Lung (tissue), 17 donors: ENCODE measurements at places on chromosomes 2 and 18. TPM values are rescaled to one million over a fixed set of nuclear protein-coding genes. Genes with fewer than 3 reads are reported as not detected.

Gene DHX57
- 6.2 TPM for polyA plus RNA-seq

Gene NAT8
- polyA plus RNA-seq = not detected

Gene CFAP221
- polyA plus RNA-seq = 16.2 TPM

Gene MBP
- 15.6 TPM for polyA plus RNA-seq

Gene EIF5B
- polyA plus RNA-seq = 28.3 TPM

Gene DYSF
- 56.2 TPM for polyA plus RNA-seq

Gene CCDC93
- 9.6 TPM for polyA plus RNA-seq

Gene CDH7
- 0.07 TPM for polyA plus RNA-seq

Gene KATNAL2
- polyA plus RNA-seq = 1.5 TPM

DNA sequence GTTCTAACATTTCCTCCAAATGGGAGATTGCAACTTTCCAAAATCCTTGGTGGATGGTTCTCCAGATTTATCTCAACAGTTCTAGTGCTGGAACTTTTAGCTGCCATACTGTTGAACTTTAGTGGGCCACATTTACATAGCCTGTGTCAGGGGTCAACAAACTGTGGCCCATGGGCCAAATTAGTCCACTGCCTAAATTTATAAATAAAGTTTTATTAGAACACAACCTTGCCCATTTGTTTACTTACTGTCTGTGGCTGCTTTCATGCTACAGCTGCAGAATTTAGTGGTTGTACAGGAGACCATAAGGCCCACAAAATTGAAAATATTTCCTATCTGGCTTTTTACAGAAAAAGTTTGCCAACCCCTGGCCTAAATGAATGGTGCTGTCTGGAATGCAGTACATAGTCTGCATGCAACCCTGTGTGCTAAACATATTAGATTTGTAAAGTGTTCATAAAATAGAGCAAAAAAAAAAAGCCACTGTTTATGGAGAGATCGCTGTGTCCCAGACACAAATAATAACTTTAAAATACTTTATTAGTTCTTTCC, 30.3 kb downstream of the MGAT5 start:
- no peaks in the 10 kb centered on the region for H3K36me3 ChIP-seq
- H3K27ac ChIP-seq = no peak overlapping the region
- DNase-seq = no peak
- H3K4me1 ChIP-seq = no peaks in the 10 kb centered on the region

- H3K36me3 ChIP-seq = no peaks in the 10 kb centered on the region
- no peak for DNase-seq
- no peaks in the 10 kb centered on the region for H3K4me1 ChIP-seq
- H3K27me3 ChIP-seq = peaks cover 14% of the 10 kb centered on the region
- H3K27ac ChIP-seq = no peak overlapping the region
- H3K4me3 ChIP-seq = no peak overlapping the region
Measured at GRCh38 chr2:172462849-172463381, 35.5 kb downstream of the ITGA6 start.

GRCh38 chr2:160918906-160919503, 241.2 kb upstream of the TANK start:
- no peak overlapping the region for H3K27ac ChIP-seq
- H3K27me3 ChIP-seq = no peaks in the 10 kb centered on the region
- H3K4me3 ChIP-seq = no peak overlapping the region
- DNase-seq = no peak
- H3K36me3 ChIP-seq = no peaks in the 10 kb centered on the region
- peaks cover 43% of the 10 kb centered on the region for H3K4me1 ChIP-seq

DNA sequence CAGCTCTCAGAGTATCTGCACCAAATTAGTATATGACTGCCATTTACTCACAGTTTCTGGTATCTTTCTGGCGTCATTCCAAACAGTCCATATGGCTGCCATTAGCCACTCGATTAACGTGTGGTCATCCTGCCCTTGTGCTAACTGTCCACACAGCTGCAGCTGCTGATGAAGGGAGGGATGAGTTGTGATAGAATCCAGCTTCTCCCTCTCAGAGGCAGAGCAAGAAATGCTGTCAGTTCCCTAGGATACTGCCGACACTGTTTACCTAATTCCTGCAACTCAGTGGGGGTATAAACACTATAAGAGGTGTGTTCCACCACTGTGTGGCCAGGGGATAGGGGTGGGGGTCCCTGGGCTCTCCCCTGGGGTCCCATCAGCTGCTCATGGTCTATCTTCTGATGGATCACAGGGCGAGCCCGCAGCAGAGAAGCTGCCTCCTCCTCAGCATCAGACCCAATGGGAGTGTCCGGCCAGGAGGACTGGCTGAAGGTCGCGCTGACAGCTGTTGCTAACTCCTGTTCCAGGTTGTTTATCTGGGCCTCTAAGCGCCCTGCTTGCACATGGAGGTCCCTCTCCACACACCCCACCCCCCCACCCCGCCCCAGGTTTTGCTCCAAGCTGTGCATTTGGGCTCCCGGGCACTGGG, 17.3 kb upstream of the KLHL23 start:
- H3K4me1 ChIP-seq = peaks cover 4% of the 10 kb centered on the region
- no peaks in the 10 kb centered on the region for H3K36me3 ChIP-seq
- no peak overlapping the region for H3K27ac ChIP-seq
- H3K27me3 ChIP-seq = no peaks in the 10 kb centered on the region
- H3K4me3 ChIP-seq = no peak overlapping the region
- peak; percentile 64 for DNase-seq

- H3K36me3 ChIP-seq = no peaks in the 10 kb centered on the region
- H3K27me3 ChIP-seq = no peaks in the 10 kb centered on the region
- H3K4me3 ChIP-seq = no peak overlapping the region
Measured at GRCh38 chr2:67646714-67647333, 249.7 kb downstream of the ETAA1 start.

GRCh38 chr2:36262581-36262980, 93.0 kb upstream of the CRIM1 start:
- H3K4me1 ChIP-seq = no peaks in the 10 kb centered on the region
- H3K4me3 ChIP-seq = no peak overlapping the region
- H3K36me3 ChIP-seq = no peaks in the 10 kb centered on the region
- DNase-seq = no peak
- H3K27ac ChIP-seq = no peak overlapping the region

- no peak overlapping the region for H3K4me3 ChIP-seq
- no peaks in the 10 kb centered on the region for H3K27me3 ChIP-seq
- H3K27ac ChIP-seq = no peak overlapping the region
Measured at GRCh38 chr2:21035282-21035973, 8.4 kb downstream of the APOB start.

GRCh38 chr2:110804915-110805314, 72.5 kb downstream of the ACOXL start:
- no peak overlapping the region for H3K4me3 ChIP-seq
- DNase-seq = no peak
- H3K27me3 ChIP-seq = no peaks in the 10 kb centered on the region

DNA sequence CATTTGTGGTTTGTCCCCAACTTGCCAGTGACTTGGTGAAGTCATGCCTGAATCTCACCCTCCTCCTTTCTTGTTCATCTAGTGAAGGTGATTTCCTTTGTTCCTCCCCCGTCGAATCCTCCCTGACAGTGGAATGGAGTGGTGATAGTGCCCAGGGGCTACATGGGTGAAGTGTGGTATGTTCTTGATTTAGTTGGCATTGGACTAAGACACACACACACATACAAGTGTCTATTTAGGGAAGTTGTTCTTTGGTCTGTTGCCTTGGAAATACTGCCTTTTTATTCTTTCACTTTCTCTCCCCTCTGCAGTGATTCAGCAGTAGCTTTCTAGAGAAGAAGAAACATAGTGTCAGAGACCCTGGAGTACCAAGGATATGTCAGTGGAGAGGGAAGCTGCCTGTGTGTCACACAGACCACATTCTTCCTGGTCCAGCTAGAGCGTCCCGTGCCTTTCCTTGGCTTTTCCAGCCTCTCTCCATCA, 10.9 kb downstream of the INPP4A start:
- no peaks in the 10 kb centered on the region for H3K36me3 ChIP-seq
- H3K4me1 ChIP-seq = peaks cover 4% of the 10 kb centered on the region
- H3K4me3 ChIP-seq = no peak overlapping the region
- H3K27me3 ChIP-seq = no peaks in the 10 kb centered on the region
- no peak for DNase-seq

DNA sequence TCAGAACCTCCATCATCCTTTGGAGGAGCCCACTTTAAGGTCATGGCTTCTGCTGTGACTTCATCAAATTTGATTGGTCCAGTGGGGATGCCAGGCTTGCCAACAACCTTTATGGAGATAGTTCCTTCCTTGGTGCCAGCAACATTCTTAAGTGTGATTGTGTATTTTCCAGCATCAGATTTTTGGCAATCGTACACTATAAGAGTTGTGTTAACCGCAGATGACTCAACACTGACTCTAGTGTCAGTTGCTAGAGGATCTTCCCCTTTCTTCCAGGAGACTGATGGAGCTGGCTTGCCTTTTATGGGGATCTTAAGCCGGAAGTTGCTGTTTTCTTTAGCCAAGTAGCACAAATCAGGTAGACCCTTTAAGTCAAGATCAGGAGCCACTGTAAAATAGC, 98.7 kb downstream of the PLEKHA3 start:
- H3K27ac ChIP-seq = no peak overlapping the region
- H3K4me1 ChIP-seq = no peaks in the 10 kb centered on the region
- no peak overlapping the region for H3K4me3 ChIP-seq
- DNase-seq = no peak
- no peaks in the 10 kb centered on the region for H3K27me3 ChIP-seq

- no peaks in the 10 kb centered on the region for H3K36me3 ChIP-seq
- H3K4me1 ChIP-seq = peaks cover 12% of the 10 kb centered on the region
- no peak overlapping the region for H3K4me3 ChIP-seq
Measured at GRCh38 chr2:178114462-178114861, 2.2 kb downstream of the RBM45 start.

- DNase-seq = peak; percentile 3
- no peaks in the 10 kb centered on the region for H3K4me1 ChIP-seq
- no peak overlapping the region for H3K4me3 ChIP-seq
- H3K27me3 ChIP-seq = no peaks in the 10 kb centered on the region
- H3K36me3 ChIP-seq = no peaks in the 10 kb centered on the region
- no peak overlapping the region for H3K27ac ChIP-seq
Measured at GRCh38 chr2:74703373-74703772, 49.3 kb downstream of the SEMA4F start.

GRCh38 chr2:180124273-180125139, 117.4 kb upstream of the CWC22 start:
- H3K36me3 ChIP-seq = no peaks in the 10 kb centered on the region
- peaks cover 5% of the 10 kb centered on the region for H3K27me3 ChIP-seq
- DNase-seq = no peak
- no peaks in the 10 kb centered on the region for H3K4me1 ChIP-seq
- H3K4me3 ChIP-seq = no peak overlapping the region

DNA sequence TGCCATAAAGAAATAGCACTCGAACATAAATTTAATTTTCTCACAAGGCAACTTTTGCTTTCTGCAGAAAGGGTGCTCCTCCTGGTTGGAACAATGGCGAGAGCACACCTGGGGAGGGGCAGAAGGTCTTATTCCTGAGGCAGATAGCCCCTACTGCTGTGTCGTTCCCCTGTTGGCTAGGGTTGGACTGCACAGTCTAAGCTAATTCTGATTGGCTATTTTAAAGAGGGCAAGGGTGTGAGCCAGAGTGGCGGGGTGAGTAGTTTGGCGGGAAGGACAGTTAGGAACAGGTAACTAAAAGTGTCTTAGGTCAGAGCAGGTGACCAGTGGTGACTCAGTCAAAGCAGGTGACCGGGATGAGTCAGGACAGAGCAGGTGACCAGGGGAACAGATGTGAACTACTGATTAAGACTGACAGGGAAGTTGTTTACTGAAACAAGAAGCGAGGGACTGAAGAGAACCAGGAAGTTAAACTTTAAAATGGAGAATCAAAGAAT, 49.7 kb upstream of the AGAP1 start:
- DNase-seq = no peak
- no peaks in the 10 kb centered on the region for H3K36me3 ChIP-seq
- H3K4me3 ChIP-seq = no peak overlapping the region
- no peaks in the 10 kb centered on the region for H3K4me1 ChIP-seq
- no peak overlapping the region for H3K27ac ChIP-seq

- H3K4me1 ChIP-seq = no peaks in the 10 kb centered on the region
- H3K27ac ChIP-seq = no peak overlapping the region
Measured at GRCh38 chr2:16201848-16202247, 261.5 kb downstream of the MYCN start.

DNA sequence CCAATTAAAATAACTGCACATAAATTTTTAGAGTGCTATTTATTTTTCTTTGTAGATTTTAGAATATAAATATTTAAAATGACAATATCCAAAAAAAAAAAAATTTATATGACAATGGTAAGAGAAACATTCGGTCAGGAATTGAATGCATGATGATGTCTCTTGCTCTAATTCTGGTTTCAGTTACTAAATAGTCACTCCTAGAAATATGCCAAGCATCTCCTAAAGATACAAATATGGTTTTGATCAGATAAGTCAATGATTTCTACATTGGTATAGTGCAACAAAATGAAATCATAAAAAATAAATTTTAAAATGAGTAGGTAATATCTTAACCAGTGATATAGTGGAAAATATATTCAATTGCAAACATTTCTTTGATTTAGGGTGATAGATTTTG, 95.9 kb upstream of the ACKR3 start:
- no peaks in the 10 kb centered on the region for H3K27me3 ChIP-seq
- DNase-seq = no peak
- no peak overlapping the region for H3K4me3 ChIP-seq
- H3K4me1 ChIP-seq = no peaks in the 10 kb centered on the region
- H3K27ac ChIP-seq = no peak overlapping the region
- H3K36me3 ChIP-seq = no peaks in the 10 kb centered on the region

- H3K27me3 ChIP-seq = no peaks in the 10 kb centered on the region
- H3K4me1 ChIP-seq = no peaks in the 10 kb centered on the region
- H3K27ac ChIP-seq = no peak overlapping the region
- no peaks in the 10 kb centered on the region for H3K36me3 ChIP-seq
Measured at GRCh38 chr2:44055664-44056063, 59.9 kb upstream of the LRPPRC start.

DNA sequence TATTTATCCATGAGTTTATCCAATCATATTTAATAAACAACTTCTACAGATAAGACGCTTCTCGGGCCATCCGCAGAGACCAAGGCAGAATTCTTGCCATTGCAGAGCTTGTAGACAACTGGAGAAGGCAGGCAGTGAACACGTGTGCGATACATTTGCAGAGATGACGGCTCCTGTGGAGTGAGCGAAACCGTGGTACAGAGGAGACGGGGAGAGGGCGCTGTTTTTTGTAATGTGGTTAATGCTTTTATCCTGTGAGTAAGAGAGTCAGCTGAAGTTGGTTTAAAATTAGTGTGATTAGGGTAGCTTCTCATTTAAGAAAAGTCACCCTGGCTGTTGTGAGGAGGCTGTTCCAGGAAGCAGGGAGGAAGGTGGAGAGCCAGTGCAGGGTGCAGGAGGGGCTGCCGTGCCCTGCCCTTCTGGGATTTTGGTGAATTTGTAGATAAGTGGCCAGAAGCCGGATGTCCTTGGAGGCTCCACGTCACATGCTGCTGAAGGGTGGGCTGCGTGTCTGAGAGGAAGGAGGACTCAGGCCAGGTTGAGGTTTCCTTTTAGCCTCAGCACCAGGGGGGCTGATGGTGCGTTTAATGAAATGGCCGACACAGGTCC, 151.4 kb downstream of the SNTG2 start:
- no peaks in the 10 kb centered on the region for H3K4me1 ChIP-seq
- no peaks in the 10 kb centered on the region for H3K27me3 ChIP-seq
- no peaks in the 10 kb centered on the region for H3K36me3 ChIP-seq
- H3K27ac ChIP-seq = no peak overlapping the region
- H3K4me3 ChIP-seq = no peak overlapping the region

- H3K27ac ChIP-seq = no peak overlapping the region
- peaks cover 4% of the 10 kb centered on the region for H3K4me1 ChIP-seq
- peak; percentile 19 for DNase-seq
Measured at GRCh38 chr2:60976875-60977561, 40.5 kb upstream of the PEX13 start.

- DNase-seq = no peak
- no peak overlapping the region for H3K27ac ChIP-seq
- H3K27me3 ChIP-seq = no peaks in the 10 kb centered on the region
Measured at GRCh38 chr2:174117951-174118930, 130.1 kb downstream of the OLA1 start.
